ENCODE measurements at places on chromosomes 13 and 19. TPM values are rescaled to one million over a fixed set of nuclear protein-coding genes. Genes with fewer than 3 reads are reported as not detected.

GRCh38 chr19:10395003-10395402 lies 8.3 kb downstream of the CDC37 start:
- H3K27ac ChIP-seq = no peak overlapping the region
- no peak for DNase-seq
- no peaks in the 10 kb centered on the region for H3K27me3 ChIP-seq
- no peaks in the 10 kb centered on the region for H3K4me1 ChIP-seq

DNA sequence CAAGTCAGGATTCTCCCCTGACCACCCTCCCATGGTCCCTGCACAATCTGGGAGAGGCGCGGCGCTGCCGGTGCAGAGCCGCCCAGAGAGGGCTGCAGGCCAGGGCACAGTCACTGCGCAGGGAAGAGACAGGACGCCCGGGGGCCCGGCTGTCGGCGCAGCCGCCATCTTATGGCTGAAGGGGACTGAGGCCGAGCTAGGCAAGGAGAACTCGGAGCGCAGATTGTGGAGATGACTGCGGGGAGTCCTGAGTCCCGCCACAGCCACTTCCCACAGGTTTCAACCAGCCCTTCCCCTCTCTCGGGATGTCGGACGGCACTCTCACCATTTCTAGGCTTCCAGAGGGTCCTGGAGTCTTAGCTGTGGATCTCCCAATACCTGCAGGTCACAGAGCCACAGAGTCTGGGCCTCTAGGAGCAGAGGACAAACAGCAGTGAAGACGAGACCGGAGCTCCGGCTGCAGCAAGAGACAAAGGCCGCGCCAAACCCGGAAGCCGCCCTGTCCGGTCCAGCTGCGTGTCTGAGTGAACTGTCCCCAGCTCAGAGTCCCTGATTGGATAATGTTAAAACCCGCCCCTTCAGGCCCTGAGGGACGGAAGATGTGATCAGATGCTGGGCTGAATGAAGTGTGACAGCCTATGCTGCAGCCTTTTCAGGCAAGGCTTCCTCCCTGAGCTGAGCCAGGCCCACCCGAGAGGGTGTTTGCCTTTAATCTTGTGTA lies at the start of gene ZNF708:
ZNF708 (minus strand) TSS at position 526 of the 721 bp plus-strand sequence; CDS start at position 328, 198 bp downstream.
- H3K4me3 ChIP-seq = peak within 1 kb of the TSS; percentile 96
- peaks cover 10% of the 10 kb centered on the region for H3K4me1 ChIP-seq
- H3K27ac ChIP-seq = peak within 1 kb of the TSS; percentile 99
- 0 out of 2 replicates have a peak, but pooled peaks cover 4% of the 10 kb centered on the region for H3K36me3 ChIP-seq
- DNase-seq = peak; percentile 95
- no peaks in the 10 kb centered on the region for H3K27me3 ChIP-seq

DNA sequence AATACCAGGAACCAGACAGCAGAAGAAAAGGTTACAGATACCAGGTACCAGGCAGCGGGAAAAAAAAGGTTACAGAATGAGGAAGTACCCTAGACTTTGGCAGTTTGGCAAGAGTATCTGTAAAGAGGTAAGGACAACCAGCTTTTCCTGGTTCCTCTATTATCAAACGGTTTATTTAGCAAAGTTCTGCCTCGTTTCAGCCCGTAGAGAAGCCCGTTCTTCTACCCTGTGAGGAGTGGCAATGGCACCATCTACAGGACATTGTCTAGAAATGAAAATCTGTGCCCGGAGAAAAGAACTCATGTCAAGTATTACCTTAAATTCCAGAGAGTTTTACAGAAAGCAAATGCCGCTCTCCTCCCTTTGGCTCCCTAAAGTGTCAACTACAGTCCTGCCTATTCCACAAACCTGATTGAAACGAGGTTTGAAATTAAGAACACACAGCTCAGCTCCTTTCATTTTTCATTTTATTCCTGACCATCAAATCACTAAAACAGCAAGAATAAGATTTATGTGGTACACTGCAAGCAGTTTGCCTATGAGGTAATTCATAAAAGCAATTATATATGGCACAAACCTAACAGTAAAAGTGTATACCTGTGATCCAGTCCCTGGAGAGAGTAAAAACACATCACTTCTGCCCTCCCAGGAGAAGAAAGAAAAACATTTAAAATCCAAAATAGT lies 226.3 kb downstream of the SLC7A1 start:
- no peaks in the 10 kb centered on the region for H3K36me3 ChIP-seq
- DNase-seq = peak; percentile 69
- no peak overlapping the region for H3K4me3 ChIP-seq
- no peaks in the 10 kb centered on the region for H3K4me1 ChIP-seq

DNA sequence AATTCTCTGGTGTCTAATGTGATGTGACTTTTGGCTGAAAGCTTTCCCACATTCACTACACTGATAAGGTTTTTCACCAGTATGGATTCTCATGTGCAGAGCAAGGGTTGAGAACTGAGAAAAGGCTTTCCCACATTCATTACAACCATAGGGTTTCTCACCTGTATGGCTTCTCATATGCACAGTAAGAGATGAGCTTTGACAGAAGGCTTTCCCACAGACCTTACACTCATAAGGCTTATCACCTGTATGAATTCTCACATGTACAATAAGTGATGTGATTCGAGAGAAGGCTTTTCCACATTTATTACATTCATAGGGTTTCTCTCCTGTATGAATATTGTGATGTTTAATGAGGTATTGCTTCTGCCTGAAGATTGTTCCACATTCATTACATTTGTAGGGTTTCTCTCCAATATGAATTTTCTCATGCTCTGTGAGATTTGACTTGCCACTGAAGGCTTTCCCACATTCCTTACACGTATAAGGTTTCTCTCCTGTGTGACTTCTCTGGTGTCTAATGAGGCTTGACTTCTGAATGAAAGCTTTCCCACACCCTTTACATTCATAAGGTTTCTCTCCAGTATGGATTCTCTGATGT lies 14.0 kb downstream of the ZNF260 start:
- no peaks in the 10 kb centered on the region for H3K27me3 ChIP-seq
- peaks cover 80% of the 10 kb centered on the region for H3K36me3 ChIP-seq
- H3K4me1 ChIP-seq = no peaks in the 10 kb centered on the region
- H3K27ac ChIP-seq = no peak overlapping the region

GRCh38 chr13:34464011-34464410 lies 478.1 kb upstream of the NBEA start:
- no peak overlapping the region for H3K27ac ChIP-seq
- no peaks in the 10 kb centered on the region for H3K27me3 ChIP-seq
- peaks cover 12% of the 10 kb centered on the region for H3K4me1 ChIP-seq
- no peak overlapping the region for H3K4me3 ChIP-seq

The MPND gene
- total RNA-seq = 6.2 TPM

Data from GM23248 (cell line).